ENCODE measurements at places on chromosomes 3 and 15. TPM values are rescaled to one million over a fixed set of nuclear protein-coding genes. Genes with fewer than 3 reads are reported as not detected.

DNA sequence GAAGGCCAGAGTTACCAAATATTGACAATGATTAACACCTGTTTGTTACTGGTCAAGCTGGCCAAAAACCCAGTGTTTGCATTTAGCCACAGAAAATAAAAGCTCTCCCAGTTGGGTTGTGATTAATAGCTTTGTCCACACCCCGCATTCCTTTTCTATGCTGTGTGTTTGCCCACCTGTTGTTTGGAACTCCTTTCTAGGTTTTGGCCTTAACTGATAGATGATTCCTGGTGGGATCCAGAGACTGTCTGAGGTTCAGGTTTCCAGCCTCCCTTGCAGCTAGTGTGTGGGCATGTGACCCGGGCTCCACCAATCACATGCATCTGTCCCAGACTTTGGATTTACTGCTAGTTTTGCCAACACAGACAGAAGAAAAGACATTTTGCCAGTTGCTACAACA, 83.8 kb downstream of the PTPRG start:
- no peak overlapping the region for H3K4me3 ChIP-seq
- H3K36me3 ChIP-seq, result peaks cover 3% of the 10 kb centered on the region
- H3K4me1 ChIP-seq, result no peaks in the 10 kb centered on the region
- no peak for DNase-seq

GRCh38 chr3:45329761-45330305, 58.5 kb upstream of the LARS2 start:
- peaks cover 79% of the 10 kb centered on the region for H3K27me3 ChIP-seq
- no peak for DNase-seq
- H3K27ac ChIP-seq, result no peak overlapping the region

NPRL2 gene
- total RNA-seq, result 22.1 TPM

DNA sequence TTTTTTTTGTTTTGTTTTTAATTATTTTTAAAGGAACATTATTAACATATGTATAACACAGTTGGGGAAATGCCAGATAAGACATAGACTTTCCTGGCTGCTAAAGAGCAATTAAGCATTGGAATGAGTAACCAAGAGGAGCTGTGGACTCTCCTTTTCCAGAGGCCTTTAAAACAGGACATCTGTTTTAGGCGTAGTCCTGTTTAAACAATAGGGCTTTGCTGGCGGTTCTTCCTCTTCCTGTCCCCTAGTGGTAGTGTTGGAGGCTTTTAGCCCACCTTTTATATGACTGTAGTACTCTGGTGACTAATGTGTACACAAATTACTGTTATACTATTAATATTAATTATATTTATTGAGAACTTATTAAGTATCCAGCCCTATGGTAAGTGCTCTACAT, 81.9 kb downstream of the PPARG start:
- no peak overlapping the region for H3K27ac ChIP-seq
- no peak overlapping the region for H3K4me3 ChIP-seq
- no peaks in the 10 kb centered on the region for H3K27me3 ChIP-seq
- H3K4me1 ChIP-seq, result no peaks in the 10 kb centered on the region
- no peaks in the 10 kb centered on the region for H3K36me3 ChIP-seq

CLDN16 gene
- total RNA-seq, result 0.23 TPM

TIGIT gene
- not detected for total RNA-seq

CHRD gene
- not detected for total RNA-seq

RRP9 gene
- 80.2 TPM for total RNA-seq
